Stimulated activated CD8-positive, alpha-beta memory T cell treated with anti-CD3 and anti-CD28 coated beads, Interleukin-7, amount 100 ng/mL, for 1 hour (primary cell): ENCODE measurements at places on chromosomes 2 and 18.
A peak's percentile ranks its signal among the peaks of the same experiment; 100 is the strongest.

DNA sequence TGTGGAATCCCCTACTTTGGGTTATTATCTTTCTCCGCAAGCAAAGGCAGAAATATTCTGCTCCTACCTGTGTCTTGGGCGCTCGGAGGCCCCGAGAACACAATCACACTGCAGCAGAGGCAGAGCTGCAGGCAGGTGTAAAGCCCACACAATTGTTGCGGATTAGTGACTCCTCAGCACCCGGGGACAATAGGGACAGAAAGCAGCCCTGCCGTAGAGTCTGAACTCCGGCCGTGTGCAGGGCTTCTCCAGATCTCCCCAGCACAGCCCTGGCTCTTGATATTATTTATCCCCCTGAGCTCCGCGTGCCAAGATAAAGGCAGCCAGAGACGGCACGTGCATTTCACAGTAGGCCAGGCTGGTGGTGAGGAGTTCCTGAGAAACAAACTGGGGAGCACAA, 229.2 kb downstream of the EN1 start:
- DNase-seq: no peak

DNA sequence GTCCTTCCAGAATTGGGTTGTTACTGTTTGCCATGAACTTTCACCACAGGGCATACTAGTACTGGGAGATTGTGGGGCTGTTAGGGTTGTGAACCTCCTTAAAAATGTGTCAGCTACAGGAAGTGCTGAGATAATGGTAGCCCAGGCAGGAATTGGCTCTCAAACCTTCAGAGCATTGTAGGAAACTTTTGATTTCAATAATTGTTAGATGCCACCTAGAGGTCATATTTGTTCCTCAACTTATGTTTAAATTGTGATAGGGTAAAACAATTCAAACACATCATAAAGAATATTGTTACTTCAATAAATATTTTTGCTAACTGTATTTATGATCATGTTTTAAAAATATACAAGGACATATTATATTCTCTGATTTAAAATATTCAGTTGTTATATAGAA, 594.6 kb downstream of the ADCYAP1 start:
- DNase-seq: no peak

DNA sequence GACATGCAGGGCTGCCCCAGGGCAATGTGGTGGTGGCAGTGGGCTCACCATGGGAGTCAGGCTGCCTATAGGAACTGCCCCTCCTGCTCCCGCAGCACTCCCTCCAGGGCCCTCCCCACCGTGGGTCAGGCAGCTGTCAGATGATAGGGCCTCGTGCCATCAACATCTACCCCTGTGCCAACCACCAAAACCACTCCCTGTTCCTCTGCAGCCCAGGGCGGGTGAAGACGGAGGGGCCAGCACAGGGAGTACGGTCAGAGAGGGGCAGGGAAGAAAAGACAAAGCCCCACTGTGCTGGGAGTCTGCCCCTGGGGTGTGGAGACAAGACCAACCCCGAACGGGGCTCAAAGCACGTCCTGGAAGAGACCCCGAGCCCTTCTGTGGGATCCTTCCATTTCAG, 97.4 kb downstream of the TNS1 start:
- no peak for DNase-seq

GRCh38 chr2:63841254-63842022, at the start of gene UGP2:
Gene UGP2, plus strand, starts transcription at chr2:63841896. Its CDS starts 290 bp downstream, at chr2:63842186.
- peak; percentile 64 for DNase-seq

DNA sequence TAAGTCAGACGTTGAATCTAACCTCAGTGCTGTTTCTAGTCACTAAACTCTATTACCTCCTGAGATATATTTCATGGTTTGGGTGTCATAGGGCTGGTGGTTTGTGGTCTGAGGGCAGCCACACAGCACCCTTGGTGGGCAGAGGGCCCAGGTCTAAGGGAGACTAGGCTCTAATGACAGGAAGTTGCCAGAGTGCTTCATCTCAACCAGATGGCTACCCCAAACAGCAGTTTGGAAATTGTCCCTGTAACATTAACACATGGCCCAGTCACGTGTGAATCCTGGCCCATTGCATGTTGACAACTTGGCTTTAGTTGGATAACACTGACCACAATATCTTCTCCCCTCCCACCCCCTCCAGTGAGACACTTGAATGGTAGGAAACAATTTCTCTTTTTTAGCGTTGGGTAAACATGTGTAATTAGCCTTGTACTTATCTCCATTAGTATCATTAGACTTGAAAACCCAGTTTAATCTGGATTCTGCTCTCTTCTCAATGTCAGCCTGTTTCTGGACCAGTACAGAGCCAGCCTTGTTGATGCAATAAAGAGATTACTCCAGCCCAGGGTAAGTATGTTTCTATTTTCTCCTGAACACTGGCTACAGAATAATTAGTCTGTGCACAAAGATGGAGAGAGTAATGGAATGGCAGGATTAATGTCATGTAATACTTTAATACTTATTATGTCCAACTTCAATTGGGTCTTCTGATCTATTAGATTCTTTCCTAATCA, 187.8 kb upstream of the SIX3 start:
- no peak for DNase-seq

- no peak for DNase-seq
Observed at GRCh38 chr2:229674830-229675530, 39.4 kb downstream of the DNER start.
